RPMI7951 (cell line): ENCODE measurements at places on chromosomes 1 and 21. TPM values are rescaled to one million over a fixed set of nuclear protein-coding genes. Genes with fewer than 3 reads are reported as not detected.

The HCRTR1 gene
- not detected in 2 replicates for total RNA-seq

The NUP133 gene
- 33.1 and 33.2 TPM in 2 replicates for total RNA-seq

The C1orf94 gene
- total RNA-seq: 0.36 and 0.68 TPM in 2 replicates

The KANK4 gene
- total RNA-seq: 0.36 TPM in 1 of 2 replicates, not detected in the other

The FOXD3 gene
- 0.96 and 1.2 TPM in 2 replicates for total RNA-seq

The RORC gene
- not detected in 2 replicates for total RNA-seq
